ENCODE measurements at places on chromosomes 7 and 10.

DNA sequence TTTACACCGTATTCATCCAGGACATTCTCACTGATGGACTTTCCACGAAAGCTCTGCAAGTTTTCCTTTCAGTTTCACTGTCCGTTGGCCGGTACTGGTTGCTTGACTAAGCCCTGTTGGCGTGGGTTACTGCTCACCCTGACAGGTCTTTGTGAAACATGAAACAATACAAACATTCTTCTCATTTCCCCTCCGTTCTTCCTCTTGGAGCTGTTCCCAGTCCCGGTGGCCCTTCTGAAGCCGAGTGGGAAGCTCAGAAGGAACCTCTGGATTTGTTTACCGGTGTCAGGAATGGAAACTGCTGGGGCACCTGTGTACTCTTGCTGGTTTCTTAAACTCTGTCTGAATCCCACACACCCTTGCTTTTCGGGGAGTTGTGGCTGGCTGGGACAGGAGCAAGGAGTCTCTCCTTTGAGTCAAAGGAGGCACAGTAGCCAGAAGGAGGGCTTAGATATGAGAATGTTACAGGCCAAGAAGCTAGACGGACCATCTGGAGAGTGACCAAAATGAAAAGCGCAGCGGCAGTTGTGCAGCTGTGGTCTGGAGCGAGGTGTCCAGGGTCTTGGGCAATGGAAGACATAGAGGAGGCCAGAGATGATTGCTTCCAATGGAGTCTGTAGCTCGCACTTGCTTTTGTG, 45.7 kb downstream of the LYZL2 start:
- DNase-seq = no peak

DNA sequence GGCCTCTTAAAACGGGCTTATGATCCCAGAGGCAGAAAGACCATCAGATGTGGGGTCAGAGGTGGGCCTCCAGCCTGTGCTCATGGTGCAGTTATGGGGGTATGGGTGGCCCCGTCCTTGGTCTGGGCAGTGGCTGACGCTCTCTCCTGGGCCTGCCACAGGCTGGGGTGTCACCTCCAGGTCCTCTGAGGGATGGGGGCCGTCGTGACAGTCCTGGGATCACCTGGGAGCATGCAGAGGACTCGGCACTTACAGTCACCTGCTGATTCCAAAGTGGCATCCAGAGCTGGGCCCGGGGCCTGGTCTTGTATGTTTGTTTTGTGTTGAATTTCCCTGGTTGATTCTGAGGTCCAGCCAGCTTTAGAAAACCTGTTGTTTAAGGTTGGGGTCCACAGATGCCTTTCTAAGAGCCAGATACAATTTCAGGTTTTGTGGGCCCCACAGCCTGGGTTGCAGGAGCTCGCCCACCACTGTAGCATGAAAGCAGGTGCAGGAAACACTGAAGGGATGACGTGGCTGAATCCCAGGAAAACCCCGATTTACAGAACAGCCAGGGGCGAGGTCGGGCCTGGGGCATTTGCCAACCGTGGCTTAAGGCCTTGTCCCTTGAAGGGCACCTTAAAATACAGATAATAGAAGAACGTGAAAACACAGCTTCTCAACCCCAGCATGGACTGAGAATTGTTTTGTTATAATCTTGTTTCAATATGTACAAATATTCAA, 170.7 kb upstream of the PPP2R2D start:
- no peak for DNase-seq

- no peak for DNase-seq
These were observed 40.8 kb upstream of the PFKFB3 start for GRCh38 chr10:6161921-6162320.

DNA sequence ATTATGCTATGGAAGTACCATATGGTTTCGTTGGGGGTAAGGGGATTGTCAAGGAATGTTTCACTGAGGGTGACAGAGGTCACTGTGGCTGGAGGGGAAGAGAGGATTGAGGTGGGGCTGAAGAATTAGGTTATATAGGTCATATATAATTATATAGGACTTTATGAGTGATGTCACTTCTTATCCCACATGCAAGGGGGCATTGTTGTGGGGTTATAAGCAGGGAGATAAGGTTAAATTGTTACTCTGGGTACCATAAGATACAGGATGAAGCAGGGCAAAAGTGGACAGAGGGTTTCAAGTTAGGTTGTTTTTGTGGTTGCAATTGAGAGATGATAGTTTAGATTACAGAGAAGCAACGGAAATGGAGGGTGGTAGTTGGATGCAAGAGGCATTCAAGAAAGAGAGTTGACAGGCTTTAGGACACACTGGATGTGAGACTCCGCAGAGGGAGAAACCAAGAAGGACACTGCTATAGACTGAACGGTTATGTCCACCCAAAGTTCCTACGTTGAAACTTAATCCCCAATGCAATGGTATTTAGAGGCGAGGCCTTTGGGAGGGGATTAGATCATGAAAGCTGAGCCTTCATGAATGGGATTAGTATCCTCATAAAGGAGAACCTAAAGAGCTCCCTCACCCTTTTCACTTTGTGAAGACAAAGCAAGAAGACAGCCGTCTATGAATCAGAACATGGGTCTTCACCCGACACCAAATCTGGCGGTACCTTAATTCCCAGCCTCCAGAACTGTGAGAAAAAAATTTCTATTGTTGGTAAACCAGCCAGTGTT, 7.0 kb upstream of the PRR15 start:
- DNase-seq = no peak

- DNase-seq = no peak
These were observed 652 bp downstream of the PCGF5 start for GRCh38 chr10:91220954-91221675.

- no peak for DNase-seq
These were observed 17.0 kb downstream of the FAM131B start for GRCh38 chr7:143345428-143345900.

DNA sequence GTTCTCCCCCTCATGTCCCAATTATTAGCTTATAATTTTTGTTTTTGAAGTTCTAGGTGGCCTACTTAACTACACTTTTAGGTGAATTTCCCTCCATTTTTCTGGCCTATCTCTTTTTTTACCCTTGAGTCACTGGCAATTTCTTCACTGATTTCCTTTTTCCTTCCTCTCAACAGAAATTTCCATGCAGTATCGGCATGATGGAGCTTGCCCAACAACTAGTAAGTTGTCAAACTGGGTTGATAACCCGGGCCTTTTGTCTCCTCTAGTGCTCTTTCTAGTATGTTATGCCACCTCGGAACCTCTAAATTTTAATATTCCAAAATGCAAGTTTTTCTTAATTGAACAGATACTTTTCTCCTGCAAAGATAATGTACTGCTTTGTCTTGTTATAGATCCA, 147.1 kb downstream of the MLLT10 start:
- DNase-seq = no peak

DNA sequence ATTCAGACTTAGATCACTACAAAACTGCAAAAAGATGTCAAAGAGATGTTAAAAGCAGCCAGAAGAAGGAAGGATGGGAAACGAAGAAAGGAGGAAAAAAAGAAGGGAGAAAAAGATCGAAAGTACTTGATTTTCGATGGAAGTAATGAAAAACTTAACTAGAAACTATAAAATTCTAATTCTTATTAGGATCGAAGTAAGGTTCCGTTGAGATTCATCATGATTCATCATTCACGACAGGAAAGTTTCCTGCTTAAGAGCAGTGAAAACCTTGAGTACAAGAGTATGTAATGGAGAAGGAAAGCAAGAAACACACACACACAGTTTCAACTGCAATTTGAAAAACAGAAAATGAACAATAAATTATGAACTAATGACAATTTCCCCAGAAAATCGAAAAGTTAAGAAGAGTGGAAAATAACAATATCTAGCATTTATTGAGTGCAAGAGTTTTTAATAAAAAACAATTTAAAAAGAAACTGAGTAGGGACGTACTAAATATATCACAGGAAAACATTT, 1.1 kb upstream of the ING3 start:
- DNase-seq = peak; percentile 14
